ENCODE measurements at places on chromosomes 6 and 20.

- DNase-seq, result peak; percentile 92
Observed at GRCh38 chr6:133568970-133569889, 319.7 kb upstream of the TCF21 start.

DNA sequence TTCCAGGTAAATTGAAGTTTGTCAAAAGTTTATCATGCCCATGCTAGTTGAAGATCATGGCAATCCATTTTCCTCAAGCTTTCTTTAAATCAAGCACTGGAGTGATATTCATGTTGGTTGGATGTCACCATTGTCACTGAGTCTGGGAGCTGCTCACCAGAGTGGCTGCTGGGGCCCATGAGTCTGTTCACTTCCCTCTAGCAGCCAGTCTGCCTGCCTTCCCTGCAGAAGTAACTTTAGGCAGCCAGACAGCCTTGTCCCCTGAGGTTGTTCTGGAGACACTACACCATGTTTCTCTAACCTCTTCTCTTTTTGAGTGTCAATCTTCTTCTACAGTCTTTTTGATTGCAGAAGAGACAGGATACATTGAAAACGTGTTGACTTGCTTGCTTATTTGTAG, 5.5 kb downstream of the SIRT5 start:
- no peak for DNase-seq

GRCh38 chr6:81304466-81304865, 448.0 kb downstream of the TENT5A start:
- DNase-seq, result no peak

DNA sequence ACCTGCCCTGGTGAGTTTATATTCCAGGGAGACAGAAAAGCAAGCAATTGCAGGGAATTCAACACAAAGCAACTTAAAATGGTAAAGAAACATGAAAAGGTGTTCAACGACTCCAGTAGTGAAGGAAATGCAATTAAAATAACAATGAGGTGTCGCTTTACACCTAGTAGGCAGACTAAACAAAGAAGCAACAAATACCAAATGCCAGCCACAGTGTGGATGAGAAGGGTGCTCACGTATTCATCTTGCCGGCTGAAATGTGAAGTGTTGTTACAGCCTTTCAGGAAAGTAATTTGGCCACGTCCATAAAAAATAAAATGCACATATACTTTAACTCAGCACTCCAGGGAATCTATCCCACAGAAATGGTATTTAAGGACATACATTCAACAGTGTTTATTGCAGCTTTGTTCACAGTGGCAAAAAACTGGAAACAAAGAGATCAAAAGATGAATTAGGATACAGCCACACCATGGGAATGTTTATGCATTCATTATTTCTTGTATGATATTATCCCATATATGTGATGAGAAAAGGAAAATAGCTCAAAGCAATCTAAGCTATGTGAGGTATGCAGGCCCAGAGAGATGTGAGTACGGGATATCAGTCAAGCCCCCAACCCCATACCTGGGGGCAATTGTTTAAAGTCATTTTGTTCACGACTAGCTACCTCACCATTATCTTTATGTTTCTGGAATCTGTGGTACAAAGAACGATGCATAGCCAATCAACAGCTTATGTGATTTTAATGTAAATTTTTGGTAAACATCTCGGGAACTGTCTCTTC, 266.0 kb upstream of the SOX4 start:
- no peak for DNase-seq

- peak; percentile 93 for DNase-seq
Observed at GRCh38 chr6:43702534-43703440, 15.2 kb upstream of the MRPS18A start.

- DNase-seq, result no peak
Observed at GRCh38 chr20:58747211-58747610, 54.6 kb downstream of the NPEPL1 start.

GRCh38 chr6:35080821-35081425, 60.2 kb downstream of the TCP11 start:
- DNase-seq, result no peak

GRCh38 chr6:49736017-49736508, 8.1 kb downstream of the CRISP3 start:
- DNase-seq, result no peak

- no peak for DNase-seq
Observed at GRCh38 chr20:56143759-56144158, 104.8 kb upstream of the MC3R start.

DNA sequence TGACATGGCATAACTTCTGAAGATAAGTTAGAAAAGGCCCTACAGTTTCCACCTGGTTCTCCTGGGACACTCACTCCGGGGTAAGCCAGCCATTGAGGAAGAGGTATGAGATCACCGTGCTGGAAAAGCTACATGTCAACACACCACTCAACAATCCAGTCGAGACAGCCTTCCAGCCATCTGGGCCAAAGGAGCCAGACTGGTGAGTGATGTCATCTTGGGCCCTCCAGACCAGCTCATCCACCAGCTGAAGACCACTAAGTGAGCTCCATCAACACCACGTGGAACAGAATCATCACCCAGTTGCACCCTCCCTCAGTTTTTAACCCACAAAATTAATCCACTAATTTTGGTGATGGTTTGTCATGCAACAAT, 32.3 kb upstream of the RSPO4 start:
- DNase-seq, result no peak

DNA sequence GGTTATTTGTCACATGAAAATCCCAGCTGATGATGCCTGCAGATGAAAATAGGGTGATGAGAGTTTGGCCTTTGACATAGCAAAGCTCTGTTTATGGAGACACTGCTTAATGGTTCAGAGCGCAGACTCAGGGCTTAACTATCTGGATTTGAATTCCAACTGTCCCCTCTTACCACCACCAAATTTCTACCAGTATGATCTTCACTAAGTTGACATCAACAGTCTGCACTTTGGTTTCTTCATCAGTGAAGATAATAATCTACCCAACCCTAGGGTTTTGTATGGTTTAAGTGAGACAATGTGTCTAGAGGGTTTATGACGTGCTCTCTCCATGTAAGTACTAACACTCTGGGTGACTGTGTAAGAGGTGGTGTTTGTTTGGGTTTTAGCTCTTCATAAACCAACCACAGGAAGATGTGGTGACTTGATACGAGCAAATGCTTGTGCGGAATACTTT, 151.4 kb upstream of the TNFAIP3 start:
- peak; percentile 37 for DNase-seq

GRCh38 chr20:45019027-45019761, 52.9 kb downstream of the STK4 start:
- no peak for DNase-seq

GRCh38 chr6:169170583-169170955, 83.1 kb downstream of the THBS2 start:
- no peak for DNase-seq

DNA sequence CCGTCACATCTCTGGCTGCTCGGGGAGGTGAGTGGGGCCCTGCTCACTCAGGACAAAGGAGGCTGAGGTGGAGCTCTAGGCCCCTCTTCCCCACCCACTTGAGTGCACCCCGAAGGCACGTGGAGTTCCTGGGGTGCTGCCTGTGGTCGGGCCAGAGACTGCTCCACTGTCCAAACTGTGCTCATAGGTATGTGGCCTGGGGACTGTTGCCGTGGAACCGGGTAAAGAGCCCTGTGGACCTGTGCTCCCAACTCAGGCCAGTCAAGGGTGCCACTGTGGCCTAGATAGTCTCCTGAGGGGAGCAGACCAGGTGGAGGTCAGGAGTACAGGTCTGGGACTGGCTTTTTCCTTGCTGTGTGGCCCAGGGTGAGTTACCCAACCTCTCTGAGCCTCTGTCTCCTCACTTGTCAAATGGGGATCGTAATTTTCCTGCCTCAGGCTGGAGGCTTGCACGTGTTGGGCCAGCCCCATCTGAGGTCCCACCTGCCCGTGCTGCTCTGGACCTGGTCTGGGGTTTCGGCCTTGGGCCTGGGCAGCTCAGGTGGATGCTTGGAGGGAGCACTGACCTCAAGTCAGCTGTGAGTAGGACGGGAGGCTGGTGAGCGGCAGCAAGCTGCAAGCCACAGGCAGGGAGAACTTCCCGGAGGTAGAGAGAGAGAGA, 12.4 kb upstream of the NPBWR2 start:
- DNase-seq, result no peak

- DNase-seq, result no peak
Observed at GRCh38 chr20:62367633-62368391, 700 bp upstream of the LAMA5 start.

- no peak for DNase-seq
Observed at GRCh38 chr20:57615445-57615811, 4.8 kb downstream of the ZBP1 start.
